ENCODE measurements at places on chromosomes 4 and X.

GRCh38 chr4:161721947-161722346 is 441.9 kb downstream of the FSTL5 start:
- DNase-seq, result no peak

GRCh38 chr4:128386761-128387599 is 99.4 kb upstream of the PGRMC2 start:
- no peak for DNase-seq

- no peak for DNase-seq
Observed at GRCh38 chrX:93874554-93874953, 200.5 kb downstream of the FAM133A start.

DNA sequence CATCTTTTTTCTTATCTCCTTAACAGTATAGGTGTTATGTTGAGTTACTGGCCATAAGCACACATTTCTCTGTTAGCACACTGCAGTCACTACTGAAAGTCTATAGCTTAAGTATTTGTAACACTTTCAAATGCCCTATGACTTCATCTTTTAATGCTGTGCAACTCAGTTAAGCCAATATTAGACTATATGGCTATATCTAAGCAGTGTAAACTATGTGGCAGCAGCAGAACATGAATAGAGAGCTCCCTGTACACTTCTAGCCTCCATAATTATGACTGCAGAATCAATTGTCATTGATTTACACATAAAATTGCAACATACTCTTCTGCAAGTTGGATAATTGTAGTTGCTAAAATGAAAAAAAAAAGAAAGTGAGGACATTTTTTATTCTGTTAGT is 250.3 kb downstream of the EPHA5 start:
- DNase-seq, result no peak

GRCh38 chrX:65598559-65599147 is 64.1 kb upstream of the LAS1L start:
- peak; percentile 38 for DNase-seq

GRCh38 chrX:5236749-5237148 is 991.9 kb downstream of the NLGN4X start:
- no peak for DNase-seq

DNA sequence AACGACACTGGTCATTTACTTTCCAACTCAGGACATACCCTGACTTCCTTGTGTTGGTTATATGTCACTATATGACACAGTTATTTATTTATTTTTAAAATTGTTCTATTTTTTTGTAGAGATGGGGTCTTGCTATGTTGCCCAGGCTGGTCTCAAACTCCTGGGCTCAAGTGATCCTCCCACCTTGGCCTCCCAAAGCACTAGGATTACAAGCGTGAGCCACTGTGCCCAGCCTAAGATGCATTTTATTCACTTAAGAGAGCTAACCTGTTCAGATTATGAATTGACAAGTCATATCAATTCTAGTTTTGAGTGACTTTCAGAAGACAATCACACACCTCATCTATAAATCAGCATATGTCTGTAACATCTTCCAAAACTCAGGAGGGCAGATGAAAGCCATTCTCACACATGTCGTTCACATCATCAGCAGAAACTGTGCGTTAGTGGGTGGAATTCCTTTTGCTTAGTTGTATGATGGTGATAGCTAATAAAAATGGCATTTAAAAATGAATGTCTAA is 9.4 kb upstream of the RHOH start:
- DNase-seq, result no peak

DNA sequence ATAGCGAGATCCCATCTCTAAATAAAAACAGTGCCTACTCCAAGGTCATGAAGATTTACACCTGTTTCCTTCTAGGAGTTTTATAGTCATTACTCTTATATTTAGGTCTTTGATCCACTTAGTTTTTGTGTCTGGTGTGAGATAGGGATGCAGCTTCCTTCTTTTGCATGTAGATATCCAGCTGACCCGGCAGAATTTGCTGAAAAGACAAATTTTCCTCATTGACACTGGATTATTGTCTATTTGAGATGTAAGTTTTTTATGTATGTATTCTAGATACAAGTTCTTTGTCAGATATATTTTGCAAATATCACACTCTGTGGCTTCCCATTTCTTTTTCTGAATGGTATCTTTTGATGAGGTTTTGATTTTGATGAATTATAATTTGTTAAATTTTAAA is 85.4 kb downstream of the RFC1 start:
- DNase-seq, result no peak

DNA sequence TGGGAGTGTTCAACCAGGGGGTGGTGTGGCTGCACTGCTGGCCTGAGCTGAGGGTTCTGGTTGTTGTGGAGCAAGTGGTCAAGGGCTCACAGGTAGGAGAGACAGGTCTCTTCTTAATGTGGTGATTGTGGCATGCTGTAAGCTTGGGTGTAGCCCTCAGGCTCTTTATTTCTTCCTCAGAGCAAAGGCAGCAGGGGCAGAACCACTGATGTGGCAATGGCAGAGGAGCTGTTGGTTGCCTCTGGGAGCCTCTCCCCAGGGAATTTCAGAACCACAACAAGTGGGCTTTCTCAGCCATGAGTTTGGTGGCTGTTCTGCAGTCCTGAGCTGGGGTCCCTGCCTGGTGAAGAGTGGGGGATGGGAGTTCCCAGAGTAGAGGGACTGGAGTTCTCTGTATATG is 1017.2 kb downstream of the SH3BGRL start:
- no peak for DNase-seq

GRCh38 chrX:68690936-68691501 is 43.6 kb downstream of the STARD8 start:
- no peak for DNase-seq

DNA sequence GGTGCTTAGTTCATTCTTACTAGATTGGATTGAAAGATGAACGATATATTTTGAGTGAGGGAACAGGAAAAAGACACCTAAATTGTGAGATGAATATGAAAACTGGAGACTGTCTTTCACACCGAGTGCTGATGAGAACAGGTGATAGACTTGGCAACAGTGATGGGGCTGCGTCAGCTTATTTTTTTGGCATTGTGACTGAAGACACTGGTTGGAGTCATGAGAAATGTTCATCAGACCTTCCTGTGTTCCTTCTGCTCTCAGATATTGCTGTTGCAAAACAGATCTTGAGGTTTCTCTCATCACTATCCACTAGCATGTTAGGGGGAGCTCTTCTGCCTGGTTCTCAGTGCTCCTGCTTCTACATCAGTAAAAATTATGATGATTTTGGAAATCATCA is 124.2 kb upstream of the KCNIP4 start:
- no peak for DNase-seq

- no peak for DNase-seq
Observed at GRCh38 chr4:9931146-9931545, 90.2 kb downstream of the SLC2A9 start.

GRCh38 chr4:175930471-175930870 is 118.4 kb upstream of the GPM6A start:
- DNase-seq, result no peak

- no peak for DNase-seq
Observed at GRCh38 chr4:72290737-72291136, 258.9 kb downstream of the NPFFR2 start.

DNA sequence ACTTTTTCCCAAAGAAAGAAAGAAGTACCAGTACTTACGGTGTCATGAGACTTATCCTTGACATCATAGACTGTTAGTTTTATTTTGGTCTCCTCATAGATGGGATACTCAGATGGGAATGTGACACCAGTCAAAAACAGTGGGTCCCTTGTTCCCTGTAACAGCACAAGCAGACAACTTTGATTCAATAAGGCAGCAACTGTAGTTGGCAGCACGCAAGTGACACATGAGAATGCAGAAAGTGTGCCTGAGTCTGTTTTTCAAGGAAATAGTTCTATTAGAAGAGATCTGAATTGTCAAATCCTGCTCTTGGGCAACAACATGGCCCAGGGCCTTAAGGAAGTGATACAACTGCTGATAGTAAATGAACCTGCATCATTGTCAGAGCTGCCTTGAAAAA is 443.2 kb downstream of the INPP4B start:
- no peak for DNase-seq
